ENCODE measurements at places on chromosomes 7 and 10.

- DNase-seq = no peak
Observed at GRCh38 chr7:45515346-45515745, 58.8 kb upstream of the ADCY1 start.

GRCh38 chr7:142790555-142790954 lies 19.8 kb downstream of the PRSS2 start:
- no peak for DNase-seq

- peak; percentile 6 for DNase-seq
Observed at GRCh38 chr10:125823663-125824251, 411 bp downstream of the BCCIP start.

- DNase-seq = no peak
Observed at GRCh38 chr10:6363511-6363910, 160.8 kb downstream of the PFKFB3 start.

DNA sequence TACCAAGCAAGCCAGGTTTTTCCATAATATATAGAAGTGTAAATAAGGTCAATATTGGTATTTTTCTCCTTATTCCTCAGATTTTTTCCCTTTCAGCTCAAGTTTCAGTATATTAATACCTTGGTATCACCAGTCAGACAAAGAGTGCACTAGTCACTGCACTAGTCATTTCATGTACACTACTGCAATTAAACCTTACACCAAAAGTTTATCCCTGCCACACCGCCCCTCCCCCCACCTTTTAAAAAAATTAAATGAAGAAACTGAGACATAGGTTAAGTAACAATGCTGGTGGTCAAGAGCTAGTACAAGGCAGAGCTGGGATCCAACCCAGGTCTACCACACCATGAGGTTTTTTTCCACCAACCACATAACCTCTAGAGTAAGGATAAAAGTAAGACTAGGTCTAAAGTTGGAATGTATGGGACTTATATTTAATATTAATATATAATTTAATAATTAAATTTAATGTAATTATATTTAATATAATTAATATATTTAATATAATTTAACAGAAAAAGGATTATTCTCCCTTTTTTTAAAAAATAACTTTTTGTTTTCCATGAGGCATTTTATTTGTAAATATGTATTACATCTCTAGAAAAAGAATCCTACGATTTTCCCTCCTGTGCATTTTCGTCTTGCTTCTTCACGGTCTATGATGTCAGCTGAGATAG lies 68.5 kb downstream of the NT5C2 start:
- DNase-seq = no peak

GRCh38 chr10:49408519-49409306 lies 12.8 kb upstream of the DRGX start:
- DNase-seq = no peak

Data from foreskin melanocyte (primary cell).